Heart right ventricle (tissue), 16 donors: ENCODE measurements at places on chromosomes 5 and 9. TPM values are rescaled to one million over a fixed set of nuclear protein-coding genes. Genes with fewer than 3 reads are reported as not detected.

Gene IDNK
- total RNA-seq, result 3.9 TPM

DNA sequence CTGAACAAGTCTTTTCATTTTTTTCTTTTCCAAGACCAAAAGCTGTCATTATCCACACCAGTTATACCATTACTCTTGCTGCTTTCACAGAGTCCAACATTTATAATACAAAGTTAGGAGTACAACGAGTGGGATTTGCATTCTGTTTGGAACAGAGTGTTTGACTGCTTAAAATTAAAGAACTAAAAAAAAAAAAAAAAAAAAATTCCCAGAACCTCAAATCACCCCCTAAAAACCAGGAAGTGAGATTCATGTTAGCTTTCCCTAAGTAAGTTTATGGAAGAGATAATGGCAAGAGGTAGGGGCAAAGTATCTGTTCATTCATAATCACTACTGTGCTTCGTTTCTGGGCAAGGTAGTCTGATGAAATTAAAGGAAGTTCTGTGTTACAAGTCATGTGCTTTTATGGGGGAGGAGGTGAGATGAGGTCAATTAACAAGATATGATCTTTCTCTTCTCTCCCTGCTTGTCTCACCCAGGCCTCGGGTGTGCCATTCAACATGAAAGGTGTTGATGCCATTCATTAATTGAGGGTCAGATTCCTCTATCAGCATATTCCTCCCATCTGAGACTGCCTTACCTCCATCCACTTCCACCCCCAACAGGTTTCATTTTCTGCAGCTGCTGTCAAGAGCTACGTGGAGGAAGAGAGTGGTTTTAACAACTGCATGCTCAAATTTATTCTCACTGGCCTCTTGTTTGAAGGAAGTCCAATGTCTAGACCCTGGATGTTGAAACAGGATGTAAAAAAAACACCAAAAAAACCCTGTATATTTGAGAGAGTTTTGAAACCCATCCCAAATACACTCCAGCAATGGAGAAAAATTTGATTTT is 58.1 kb downstream of the MARCHF3 start:
- H3K27ac ChIP-seq, result peak overlapping the region; percentile 27
- H3K27me3 ChIP-seq, result no peaks in the 10 kb centered on the region
- H3K36me3 ChIP-seq, result no peaks in the 10 kb centered on the region
- H3K4me1 ChIP-seq, result peaks cover 49% of the 10 kb centered on the region
- DNase-seq, result no peak

GRCh38 chr5:133552925-133553525 is 59.3 kb downstream of the FSTL4 start:
- H3K36me3 ChIP-seq, result no peaks in the 10 kb centered on the region
- no peak overlapping the region for H3K27ac ChIP-seq
- no peaks in the 10 kb centered on the region for H3K4me1 ChIP-seq
- no peaks in the 10 kb centered on the region for H3K27me3 ChIP-seq

GRCh38 chr5:176887252-176887849 is 11.8 kb downstream of the HK3 start:
- H3K27me3 ChIP-seq, result no peaks in the 10 kb centered on the region
- no peak overlapping the region for H3K27ac ChIP-seq
- no peak for DNase-seq
- no peak overlapping the region for H3K4me3 ChIP-seq
